ENCODE measurements at places on chromosomes 7 and 10. TPM values are rescaled to one million over a fixed set of nuclear protein-coding genes. Genes with fewer than 3 reads are reported as not detected.

DNA sequence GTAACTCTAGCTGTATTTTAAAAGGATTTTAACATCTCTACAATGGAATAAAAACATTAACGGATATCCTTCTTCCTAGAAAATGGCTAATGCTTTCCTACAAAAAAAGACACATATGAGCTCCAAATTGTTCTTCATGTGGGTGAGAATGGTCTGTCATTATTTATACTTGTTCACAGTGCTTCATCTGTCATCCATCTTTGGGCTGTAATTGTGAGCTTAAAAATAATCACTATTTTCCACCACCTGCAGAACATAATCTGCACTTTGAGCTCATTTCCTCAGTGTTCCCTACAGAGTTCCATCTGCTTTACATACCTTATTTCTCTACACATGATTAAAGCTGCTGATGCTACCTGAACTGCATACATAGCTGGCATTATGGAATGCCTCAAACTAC lies 979.1 kb upstream of the C7orf33 start:
- DNase-seq: no peak

DNA sequence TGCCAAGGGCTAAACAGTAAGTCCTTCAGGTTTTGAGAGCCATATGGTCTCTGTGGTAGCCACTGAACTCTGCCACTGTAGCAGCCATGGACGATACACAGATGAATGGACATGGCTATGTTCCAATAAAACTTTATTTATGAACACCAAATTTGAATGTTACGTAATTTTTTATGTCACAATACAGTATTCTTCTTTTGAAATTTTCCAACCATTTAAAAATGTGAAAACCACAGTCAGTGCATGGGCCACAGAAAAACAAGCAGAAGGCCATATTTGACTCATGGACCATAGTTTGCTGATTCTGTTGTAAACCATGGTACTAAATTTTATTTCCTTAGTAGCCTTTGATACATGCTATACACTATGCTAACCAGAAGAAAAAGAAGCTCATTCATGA lies 361.8 kb downstream of the MAGI2 start:
- DNase-seq: peak; percentile 27

GRCh38 chr10:44281089-44281613 lies 103.7 kb downstream of the CXCL12 start:
- DNase-seq: peak; percentile 62

ACBD7 gene
- 0.99 TPM for total RNA-seq

GHITM gene
- total RNA-seq: 117 TPM

EPO gene
- not detected for total RNA-seq

- peak; percentile 35 for DNase-seq
Observed at GRCh38 chr7:17142831-17143541, 155.5 kb upstream of the AHR start.

GPER1 gene
- 6.4 TPM for total RNA-seq

SFMBT2 gene
- 0.25 TPM for total RNA-seq

All from fibroblast of the aortic adventitia (primary cell).